Stimulated activated CD4-positive, alpha-beta T cell treated with anti-CD3 and anti-CD28 coated beads, TNF-alpha, amount 100 ng/mL, for 1 hour (primary cell): ENCODE measurements at places on chromosomes 7 and 10.

- DNase-seq = no peak
These were observed 443.3 kb downstream of the GFRA1 start for GRCh38 chr10:115829521-115830205.

DNA sequence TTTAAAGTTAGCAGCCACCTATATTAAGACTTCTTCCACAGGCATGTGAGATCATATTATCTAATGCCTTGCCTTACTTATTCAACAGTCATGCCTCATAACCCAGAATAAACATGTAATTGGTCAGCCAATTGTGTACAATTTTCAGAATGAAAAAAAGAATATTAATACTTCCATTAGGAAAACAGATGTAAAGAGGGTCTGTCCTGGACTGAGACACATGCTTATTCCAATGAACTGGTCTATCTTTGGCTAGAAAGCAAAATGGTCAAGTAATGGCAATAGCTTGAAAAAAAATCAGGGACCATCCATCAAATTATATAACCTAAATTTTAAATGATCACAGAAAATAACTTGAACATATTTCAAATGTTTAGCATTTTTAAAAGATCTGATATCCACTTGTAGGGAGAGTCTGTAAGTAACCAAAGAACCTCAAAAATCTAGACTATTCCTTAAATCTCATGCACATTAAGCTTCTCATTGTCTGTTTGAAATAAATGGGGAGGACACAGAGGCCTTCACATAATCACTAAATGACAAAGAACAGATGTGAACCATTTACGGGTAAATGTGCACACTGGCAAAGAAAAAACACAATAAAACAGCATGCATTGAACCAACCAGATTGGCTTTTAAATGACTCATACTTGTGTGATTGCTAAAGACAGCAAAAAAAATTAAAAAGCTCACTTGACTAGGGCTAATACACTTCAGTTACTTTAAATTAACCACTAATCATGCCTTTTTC, 568.8 kb upstream of the PCDH15 start:
- no peak for DNase-seq

DNA sequence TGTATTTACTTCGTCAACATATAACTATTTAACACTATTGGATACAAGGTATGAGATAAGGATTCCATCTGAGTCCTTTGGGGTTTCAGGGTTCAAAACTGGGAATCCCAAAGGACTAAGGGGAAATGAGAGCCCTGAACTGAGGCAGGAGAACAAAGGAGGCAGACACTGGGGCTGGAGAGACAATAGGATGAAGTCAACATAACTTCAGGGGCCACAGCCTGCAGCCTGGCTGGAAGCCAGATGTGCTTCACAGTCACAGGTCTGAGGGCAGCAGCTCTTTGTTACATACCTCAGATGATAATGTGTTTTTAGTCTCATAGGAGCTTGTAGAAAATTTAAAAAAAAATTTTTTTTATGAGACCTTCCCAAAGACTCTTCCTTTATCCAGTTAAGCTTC, 73.3 kb downstream of the NRF1 start:
- DNase-seq = no peak

DNA sequence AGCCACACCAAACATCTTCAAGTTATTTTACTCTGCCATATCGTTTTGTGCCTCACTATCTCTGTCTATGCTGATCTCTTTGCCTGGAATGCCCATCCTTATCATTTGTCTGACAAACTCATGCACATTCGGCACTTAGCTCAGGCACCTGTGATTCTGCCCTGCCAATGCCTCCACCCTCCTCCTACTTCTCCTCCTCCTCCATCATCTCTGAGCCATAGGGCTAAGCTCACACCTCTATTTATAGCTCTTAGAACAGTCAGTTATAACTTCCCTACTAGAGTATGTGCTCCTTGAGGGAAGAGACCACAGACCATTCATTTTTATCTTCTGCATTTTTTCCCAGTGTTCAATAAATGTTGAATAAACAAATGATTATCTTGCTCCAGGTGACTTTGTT, 51.2 kb upstream of the CDK13 start:
- DNase-seq = no peak
